ENCODE measurements at places on chromosomes 6 and 20. TPM values are rescaled to one million over a fixed set of nuclear protein-coding genes. Genes with fewer than 3 reads are reported as not detected.

- DNase-seq: no peak
Observed at GRCh38 chr20:40770564-40771307, 81.7 kb upstream of the MAFB start.

GRCh38 chr20:11311659-11312224 is 606.0 kb upstream of the BTBD3 start:
- no peak for DNase-seq

Gene CCNC
- 79.8 TPM for total RNA-seq

GRCh38 chr6:162198925-162199324 is 528.6 kb downstream of the PRKN start:
- DNase-seq: no peak

GRCh38 chr20:19779634-19780033 is 21.6 kb downstream of the RIN2 start:
- no peak for DNase-seq
